Body of pancreas (tissue), 4 donors: ENCODE measurements at places on chromosomes 2 and 18. TPM values are rescaled to one million over a fixed set of nuclear protein-coding genes. Genes with fewer than 3 reads are reported as not detected.

DNA sequence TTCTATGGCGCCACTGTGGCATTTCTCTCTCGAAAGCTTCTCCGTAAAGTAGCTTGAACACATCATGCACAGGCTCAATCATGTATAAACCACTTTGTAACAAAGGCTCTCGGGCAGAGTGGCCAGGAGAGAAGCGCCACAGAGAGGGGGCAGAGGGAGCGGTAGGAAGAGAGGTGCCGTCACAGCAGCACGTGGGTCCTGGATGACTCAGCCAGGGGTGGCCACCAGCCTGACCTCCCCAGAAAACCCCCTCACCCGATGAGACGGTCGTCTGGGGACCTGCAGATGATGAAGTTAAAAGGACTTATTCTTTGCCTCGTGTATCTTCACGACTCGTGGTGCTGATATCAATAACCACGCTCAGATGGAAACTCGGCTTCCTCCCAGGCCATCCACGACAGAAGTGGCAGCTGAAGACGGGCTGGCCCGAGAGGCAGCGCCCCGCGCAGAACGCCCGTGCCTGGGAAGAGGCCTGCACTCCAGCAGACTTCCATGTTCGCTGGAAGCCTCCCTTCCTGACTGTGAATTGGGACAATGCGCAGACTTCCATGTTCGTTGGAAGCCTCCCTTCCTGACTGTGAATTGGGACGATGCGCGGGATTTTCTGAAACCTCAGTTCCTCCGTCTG lies 46.4 kb upstream of the MTCL1 start:
- no peak for DNase-seq

GRCh38 chr18:54396760-54397159 lies 39.1 kb downstream of the C18orf54 start:
- DNase-seq: no peak

The HOXD10 gene
- not detected for total RNA-seq

DNA sequence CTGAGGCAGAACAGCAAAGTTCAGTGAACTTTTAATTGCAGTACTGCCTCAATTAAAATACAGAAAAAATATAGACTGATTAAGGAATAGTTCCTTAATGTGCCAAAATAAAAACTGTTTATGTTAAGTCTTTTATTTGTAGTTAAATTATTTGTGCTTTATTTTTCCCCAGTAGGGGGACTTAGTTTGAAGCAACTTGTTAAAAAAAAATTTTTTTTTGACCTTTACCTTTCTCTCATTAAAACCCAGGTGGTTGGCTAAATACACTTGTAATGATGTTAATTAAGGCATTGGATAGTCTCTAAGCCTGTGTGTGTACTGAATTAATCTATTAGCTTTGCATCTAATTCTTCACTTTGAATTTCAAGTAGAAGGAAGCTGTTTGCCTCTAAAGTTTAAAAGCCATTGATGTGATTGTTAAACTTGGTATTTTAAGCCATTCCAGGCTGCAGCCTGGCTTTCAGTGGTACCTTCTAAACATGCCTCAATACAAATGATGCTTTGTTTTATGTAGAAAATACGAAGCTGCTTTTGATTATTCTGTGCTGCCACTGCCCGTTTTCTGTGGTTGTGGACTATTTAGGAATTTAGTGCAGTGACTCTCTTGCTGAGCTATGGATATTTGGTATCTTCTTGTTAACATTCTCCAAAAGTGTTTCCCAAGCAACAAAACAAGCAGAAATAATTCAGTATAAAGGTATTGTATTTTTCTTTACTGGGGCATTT lies 102.9 kb downstream of the TANC1 start:
- no peak for DNase-seq

GRCh38 chr2:233256048-233256447 lies 4.6 kb downstream of the ATG16L1 start:
- DNase-seq: no peak

DNA sequence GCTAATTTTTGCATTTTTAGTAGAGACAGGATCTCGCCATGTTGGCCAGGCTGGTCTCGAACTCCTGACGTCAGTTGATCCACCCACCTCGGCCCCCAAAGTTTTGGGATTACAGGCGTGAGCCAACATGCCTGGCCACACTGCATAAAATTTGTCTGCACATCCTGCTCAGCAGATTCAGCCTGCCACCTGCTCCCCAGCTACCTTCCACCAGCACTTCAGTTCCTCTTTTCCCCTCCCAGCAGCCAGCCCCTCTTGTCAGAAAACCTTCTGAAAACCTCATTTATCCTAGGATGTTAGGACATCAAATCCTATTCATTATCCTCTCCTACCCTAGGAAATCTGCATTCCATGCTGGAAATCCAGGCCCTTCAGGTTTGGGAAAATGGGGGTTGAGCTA lies 99.4 kb upstream of the STPG4 start:
- no peak for DNase-seq

DNA sequence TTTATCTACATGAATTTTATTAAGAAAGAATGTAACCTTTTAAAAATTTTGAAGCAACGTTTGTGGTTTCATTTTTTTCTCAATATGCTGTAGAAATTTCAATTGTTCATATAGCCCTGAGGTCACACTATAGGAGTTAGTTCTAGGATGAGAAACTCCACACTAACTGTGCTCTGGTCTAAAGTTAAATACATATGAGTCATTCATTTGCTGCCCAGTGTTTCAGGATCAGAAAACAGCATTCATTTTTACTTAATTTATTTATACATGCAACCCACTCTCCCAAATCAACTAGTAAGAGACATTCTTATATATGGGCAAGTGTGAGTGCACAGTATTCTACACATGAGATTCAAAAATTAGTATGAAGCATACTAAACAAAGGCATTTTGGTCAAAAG lies 137.9 kb downstream of the DOCK10 start:
- no peak for DNase-seq

The GKN2 gene
- total RNA-seq: not detected

GRCh38 chr2:85843543-85843942 lies 45.2 kb downstream of the ST3GAL5 start:
- no peak for DNase-seq

The ALK gene
- under 0.01 TPM for total RNA-seq

The CAPN13 gene
- total RNA-seq: 5.6 TPM

GRCh38 chr2:36404754-36405153 lies 49.2 kb downstream of the CRIM1 start:
- no peak for DNase-seq

DNA sequence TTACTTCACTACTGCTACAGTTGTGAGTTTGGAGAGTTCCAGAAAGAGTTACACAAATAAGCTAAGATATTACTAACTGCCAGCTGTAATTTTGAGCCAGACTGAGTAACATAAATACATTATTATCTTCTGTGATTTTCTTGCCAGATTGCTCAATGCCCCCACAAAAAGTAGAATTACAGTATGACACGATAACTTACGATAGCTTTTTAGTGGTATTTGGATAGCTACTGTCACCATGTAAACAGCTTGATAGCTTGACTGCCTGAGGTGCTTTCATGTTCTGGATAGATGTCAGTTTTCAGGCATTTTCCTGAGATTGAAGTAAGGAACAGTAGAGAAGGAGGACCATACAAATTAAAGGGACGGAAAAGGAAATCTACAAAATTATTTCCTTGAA lies 533.3 kb downstream of the SOCS6 start:
- DNase-seq: no peak

DNA sequence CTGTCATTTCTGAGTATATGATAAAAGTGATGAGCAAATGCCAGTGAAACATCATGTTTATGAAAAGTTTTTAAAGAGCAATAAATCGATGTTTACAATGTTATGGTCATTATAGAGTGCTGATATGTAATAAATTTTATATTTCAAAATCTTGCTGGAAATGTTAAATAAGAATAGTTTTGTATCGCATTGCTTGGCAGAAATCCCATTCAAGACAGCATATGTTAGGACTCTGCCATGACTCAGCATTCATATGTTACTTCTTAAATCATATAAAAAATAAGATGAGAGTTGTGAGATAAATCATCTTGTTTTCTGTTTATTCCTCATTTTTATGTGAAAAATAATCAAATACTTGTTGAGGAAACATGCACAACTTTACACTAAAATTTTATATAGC lies 949.9 kb upstream of the NRXN1 start:
- no peak for DNase-seq

GRCh38 chr2:134564549-134564948 lies 154.3 kb downstream of the TMEM163 start:
- no peak for DNase-seq

The FSHR gene
- total RNA-seq: not detected

- DNase-seq: no peak
Observed at GRCh38 chr2:120267348-120267747, 14.7 kb downstream of the RALB start.

The UPP2 gene
- total RNA-seq: not detected

The DHX57 gene
- 6.5 TPM for total RNA-seq

- DNase-seq: no peak
Observed at GRCh38 chr2:10185046-10185445, 62.5 kb downstream of the RRM2 start.

- no peak for DNase-seq
Observed at GRCh38 chr2:206873423-206873822, 65.9 kb upstream of the CPO start.

GRCh38 chr2:85470850-85471800 lies 52.6 kb downstream of the SH2D6 start:
- DNase-seq: peak; percentile 85
